Karpas-422 (cell line): ENCODE measurements at places on chromosomes 16 and 17. TPM values are rescaled to one million over a fixed set of nuclear protein-coding genes. Genes with fewer than 3 reads are reported as not detected.

The CES3 gene
- total RNA-seq, result 20.9 and 28.3 TPM in 2 replicates

The MT1E gene
- not detected in 2 replicates for total RNA-seq

DNA sequence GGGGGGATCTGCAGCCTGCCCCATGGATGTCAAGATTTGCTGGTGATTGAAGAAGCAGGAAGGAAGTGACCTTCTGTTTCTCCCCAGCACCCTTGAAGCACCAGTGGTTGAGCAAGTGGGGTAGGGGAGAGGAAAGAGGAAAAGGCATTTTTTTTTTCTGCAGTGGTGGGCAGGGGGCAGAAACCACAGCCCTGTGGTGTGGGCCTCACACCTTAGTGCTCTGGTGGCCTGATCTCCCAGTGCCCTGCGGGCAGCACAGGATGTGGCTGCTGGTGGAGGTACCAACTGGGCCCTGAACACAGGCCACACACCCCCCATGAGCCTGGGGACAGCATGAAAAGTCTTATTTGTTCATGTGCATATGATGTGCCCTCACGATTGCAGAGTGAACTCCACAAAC, 7.1 kb downstream of the ITGAD start:
- no peak overlapping the region for H3K4me3 ChIP-seq
- H3K27me3 ChIP-seq, result no peaks in the 10 kb centered on the region
- no peak for DNase-seq
- H3K27ac ChIP-seq, result no peak overlapping the region
- no peaks in the 10 kb centered on the region for H3K36me3 ChIP-seq

- peaks cover 34% of the 10 kb centered on the region for H3K4me1 ChIP-seq
- no peak overlapping the region for H3K27ac ChIP-seq
- H3K4me3 ChIP-seq, result no peak overlapping the region
- no peak for DNase-seq
- H3K27me3 ChIP-seq, result no peaks in the 10 kb centered on the region
These were observed 3.4 kb upstream of the CD2BP2 start for GRCh38 chr16:30358577-30358936.

GRCh38 chr16:53131363-53132071, 76.7 kb downstream of the CHD9 start:
- H3K27ac ChIP-seq, result peak overlapping the region; percentile 53
- H3K4me3 ChIP-seq, result peak overlapping the region; percentile 97
- H3K36me3 ChIP-seq, result peaks cover 7% of the 10 kb centered on the region; the same call in 1 of the 2 replicates
- H3K27me3 ChIP-seq, result no peaks in the 10 kb centered on the region
- peaks cover 47% of the 10 kb centered on the region for H3K4me1 ChIP-seq

DNA sequence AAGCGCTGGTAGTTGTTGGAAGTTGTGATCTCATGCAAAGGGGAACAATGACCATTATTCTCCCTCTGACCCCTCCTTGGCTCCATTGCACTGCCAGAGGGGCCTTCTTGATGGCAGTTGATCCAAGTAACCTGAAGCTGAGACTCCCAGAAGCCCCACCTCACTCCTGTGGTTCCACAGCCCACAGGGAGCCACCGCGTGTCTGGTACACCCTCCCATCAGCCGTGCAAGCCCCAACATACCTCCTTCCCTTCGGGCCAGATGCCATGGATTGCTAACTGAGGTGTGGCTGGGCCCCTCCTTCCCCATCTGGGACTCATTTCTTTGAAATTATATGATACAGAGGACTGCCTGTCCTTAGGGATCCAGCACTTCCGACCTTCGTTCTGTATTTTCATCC, 17.8 kb downstream of the SAP30BP start:
- 0 out of 2 replicates have a peak, but pooled peaks cover 5% of the 10 kb centered on the region for H3K36me3 ChIP-seq
- peaks cover 5% of the 10 kb centered on the region; the same call in 1 of the 2 replicates for H3K4me1 ChIP-seq
- H3K27me3 ChIP-seq, result no peaks in the 10 kb centered on the region
- no peak overlapping the region for H3K27ac ChIP-seq

- H3K27me3 ChIP-seq, result no peaks in the 10 kb centered on the region
- H3K27ac ChIP-seq, result peak overlapping the region; percentile 95
- peak; percentile 96 for DNase-seq
- H3K36me3 ChIP-seq, result no peaks in the 10 kb centered on the region
- peak overlapping the region; percentile 62 for H3K4me3 ChIP-seq
These were observed 36.7 kb upstream of the ABR start for GRCh38 chr17:1216217-1217088.

DNA sequence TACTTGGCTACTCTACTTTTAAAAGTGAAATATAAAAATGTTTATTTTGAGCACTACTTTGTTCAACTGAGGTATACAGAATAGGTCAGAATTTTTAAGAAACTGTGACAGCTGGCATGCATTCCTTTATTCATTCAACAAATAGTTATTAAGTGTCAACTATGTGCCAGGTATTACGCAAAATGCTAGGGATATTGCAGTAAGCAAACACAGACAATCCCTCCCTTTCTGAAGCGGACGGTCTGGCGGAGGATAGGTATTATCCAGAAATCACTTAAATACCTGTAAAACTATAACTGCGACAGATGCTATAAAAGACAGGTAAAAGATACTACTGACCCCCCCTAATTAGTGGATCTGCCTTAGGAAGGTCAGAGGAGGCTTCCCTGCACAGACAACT, 26.1 kb downstream of the METTL16 start:
- no peak for DNase-seq
- H3K36me3 ChIP-seq, result 0 out of 2 replicates have a peak, but pooled peaks cover 4% of the 10 kb centered on the region
- H3K27ac ChIP-seq, result no peak overlapping the region
- no peak overlapping the region for H3K4me3 ChIP-seq
- H3K27me3 ChIP-seq, result no peaks in the 10 kb centered on the region
- no peaks in the 10 kb centered on the region for H3K4me1 ChIP-seq
